B cell (primary cell): ENCODE measurements at places on chromosomes 2 and 18.

DNA sequence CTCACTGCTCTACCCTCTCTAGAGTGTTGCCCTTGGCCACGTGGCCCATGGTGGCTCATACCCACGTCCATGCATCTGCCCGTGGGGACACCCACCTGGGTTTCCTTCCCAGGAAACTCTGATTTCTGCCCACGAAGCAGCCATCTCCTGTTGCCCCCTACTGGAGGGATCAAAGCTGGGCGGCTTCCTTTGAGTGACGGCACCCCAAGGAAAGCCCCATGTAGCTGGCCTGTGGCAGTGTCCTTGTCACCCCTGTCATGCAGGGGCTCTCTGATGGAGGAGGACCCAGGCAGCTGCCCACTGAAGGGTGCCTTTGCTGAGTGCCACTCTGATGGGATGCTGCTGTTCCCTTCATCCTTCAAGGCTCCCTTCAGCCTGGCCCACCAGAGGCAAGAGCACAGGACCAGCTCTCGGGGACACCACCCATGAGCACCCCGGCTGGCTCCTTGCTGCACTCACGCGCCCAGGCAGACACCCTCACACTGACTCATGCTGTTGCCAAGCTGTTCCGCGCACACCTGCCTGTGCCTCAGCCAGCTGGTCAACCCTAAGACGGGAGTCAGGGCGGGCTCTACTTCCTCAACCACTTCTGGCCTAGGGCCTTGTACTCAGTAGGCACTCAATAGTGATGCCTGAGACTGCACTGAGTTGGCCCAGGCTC is 101.1 kb downstream of the CTIF start:
- no peak for DNase-seq

GRCh38 chr18:36128907-36129299 is 237 bp downstream of the SLC39A6 start:
- no peak for DNase-seq

GRCh38 chr2:64978514-64979268 is 10.5 kb upstream of the SLC1A4 start:
- peak; percentile 27 for DNase-seq

GRCh38 chr18:53909668-53910067 is 314.8 kb downstream of the MBD2 start:
- no peak for DNase-seq

DNA sequence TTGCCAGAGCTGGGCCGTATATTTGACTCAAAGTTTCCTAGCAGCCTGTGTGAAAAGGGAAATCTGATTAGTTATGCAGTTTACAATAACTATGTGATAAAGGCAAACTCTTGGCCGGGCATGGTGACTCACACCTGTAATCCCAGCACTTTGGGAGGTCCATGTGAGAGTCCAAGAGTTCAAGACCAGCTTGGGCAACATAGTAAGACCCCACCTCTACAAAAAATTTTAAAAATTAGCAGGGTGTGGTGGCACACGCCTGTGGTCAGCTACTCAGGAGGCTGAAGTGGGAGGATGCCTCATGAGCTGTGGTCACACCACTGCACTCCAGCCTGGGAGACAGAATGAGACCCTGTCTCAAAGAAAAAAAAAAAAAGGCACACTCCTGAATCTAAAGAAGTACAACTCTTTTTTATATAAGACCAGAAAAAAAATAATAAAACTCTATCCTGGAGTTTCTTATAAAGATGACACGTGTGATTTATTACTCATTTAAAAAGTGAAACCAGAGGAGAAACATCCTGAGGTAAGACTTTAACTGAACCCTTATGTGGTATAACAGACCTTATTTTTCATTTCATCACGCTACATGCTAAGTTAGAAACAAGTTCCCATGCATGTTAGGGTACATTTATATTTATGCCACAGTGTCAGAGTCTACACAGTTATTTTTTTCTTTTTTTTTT is 32.6 kb upstream of the KCMF1 start:
- peak; percentile 48 for DNase-seq
